CD4-positive, alpha-beta T cell treated with Interleukin-1 beta for 1 hour (primary cell): ENCODE measurements at places on chromosomes 7 and 10.

- DNase-seq = no peak
Measured at GRCh38 chr7:104008107-104008506, 18.6 kb upstream of the RELN start.

DNA sequence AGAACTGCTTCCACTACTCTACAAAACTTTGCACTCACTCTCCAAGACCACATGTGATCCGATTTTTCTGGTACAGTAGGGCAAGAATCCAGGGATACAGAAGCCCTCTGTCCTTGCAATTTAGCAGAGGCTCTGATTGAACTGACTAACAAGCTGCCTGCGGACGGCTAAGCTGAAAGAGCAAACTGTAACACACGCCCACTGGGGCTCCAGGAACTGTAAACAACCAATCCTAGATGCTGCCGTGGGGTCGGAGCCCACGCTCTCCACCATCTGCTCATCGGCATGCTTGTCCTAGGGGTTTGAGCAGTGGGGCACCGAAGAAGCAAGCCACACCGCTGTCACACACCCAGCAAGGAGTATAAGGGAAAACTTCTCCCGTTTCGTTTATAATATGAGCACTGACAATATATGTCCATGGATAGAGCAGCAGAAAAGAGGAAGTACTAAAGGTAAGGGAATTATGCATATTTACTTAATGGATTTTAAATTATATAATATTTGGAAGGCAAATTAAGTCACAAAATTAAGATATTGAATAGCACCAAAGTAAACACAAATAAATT lies 634.4 kb upstream of the POT1 start:
- DNase-seq = no peak

GRCh38 chr7:41520445-41520844 lies 182.4 kb downstream of the INHBA start:
- DNase-seq = no peak

GRCh38 chr10:76257816-76258215 lies 826.4 kb downstream of the LRMDA start:
- no peak for DNase-seq
